ENCODE measurements at places on chromosomes 1 and 21. TPM values are rescaled to one million over a fixed set of nuclear protein-coding genes. Genes with fewer than 3 reads are reported as not detected.

CFAP107 gene
- not detected for total RNA-seq

GRCh38 chr1:237879195-237879594 lies 11.5 kb downstream of the ZP4 start:
- no peak overlapping the region for H3K4me3 ChIP-seq
- H3K36me3 ChIP-seq, result no peaks in the 10 kb centered on the region
- DNase-seq, result no peak
- no peaks in the 10 kb centered on the region for H3K4me1 ChIP-seq

DNA sequence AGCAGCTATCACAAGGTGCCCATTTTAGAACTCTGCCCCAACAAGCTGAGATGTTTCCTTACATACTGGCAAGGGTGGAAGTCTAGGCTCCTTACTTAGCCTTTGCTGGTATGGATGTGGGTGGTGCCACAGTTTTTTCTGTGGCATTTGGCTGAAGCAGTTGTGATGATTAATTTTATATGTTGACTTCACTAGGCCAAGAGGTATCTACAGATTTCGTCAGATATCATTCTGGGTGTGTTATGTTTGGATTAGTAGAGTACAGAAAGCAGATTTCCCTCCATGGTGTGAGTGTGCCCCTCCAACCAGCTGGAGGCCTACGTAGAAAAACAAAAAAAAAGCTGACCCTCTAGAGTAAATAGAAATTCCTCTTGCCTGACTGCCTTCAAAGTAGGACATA lies 317.0 kb downstream of the BARHL2 start:
- no peak overlapping the region for H3K27ac ChIP-seq
- H3K4me1 ChIP-seq, result no peaks in the 10 kb centered on the region
- no peak for DNase-seq
- no peaks in the 10 kb centered on the region for H3K36me3 ChIP-seq
- H3K4me3 ChIP-seq, result no peak overlapping the region

- no peak overlapping the region for H3K4me3 ChIP-seq
- no peak overlapping the region for H3K27ac ChIP-seq
- no peaks in the 10 kb centered on the region for H3K4me1 ChIP-seq
- no peaks in the 10 kb centered on the region for H3K36me3 ChIP-seq
Observed at GRCh38 chr21:27196651-27197050, 229.8 kb upstream of the ADAMTS5 start.

- H3K4me1 ChIP-seq, result peaks cover 43% of the 10 kb centered on the region
- H3K27ac ChIP-seq, result no peak overlapping the region
- no peaks in the 10 kb centered on the region for H3K27me3 ChIP-seq
- no peaks in the 10 kb centered on the region for H3K36me3 ChIP-seq
- H3K4me3 ChIP-seq, result no peak overlapping the region
- peak; percentile 25 for DNase-seq
Observed at GRCh38 chr1:66246351-66247269, 287.3 kb upstream of the SGIP1 start.

CNKSR1 gene
- 1.8 TPM for total RNA-seq

DNA sequence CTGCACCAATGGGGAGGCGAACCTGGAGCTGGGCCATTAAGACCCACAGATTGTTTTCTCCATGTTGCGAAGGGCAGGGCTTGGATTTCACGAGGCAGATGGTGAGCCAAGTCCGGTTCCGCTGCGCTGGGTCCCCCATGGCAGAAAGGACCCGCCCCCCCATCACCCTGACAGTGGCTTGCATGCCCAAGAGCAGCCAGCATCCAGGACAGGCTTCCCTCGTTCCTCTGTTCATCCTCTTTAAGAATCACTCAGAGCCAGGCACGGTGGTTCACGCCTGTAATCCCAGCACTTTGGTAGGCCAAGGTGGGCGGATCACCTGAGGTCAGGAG lies 15.8 kb upstream of the NPHP4 start:
- H3K36me3 ChIP-seq, result no peaks in the 10 kb centered on the region
- H3K27me3 ChIP-seq, result no peaks in the 10 kb centered on the region
- peaks cover 9% of the 10 kb centered on the region for H3K4me1 ChIP-seq

DNA sequence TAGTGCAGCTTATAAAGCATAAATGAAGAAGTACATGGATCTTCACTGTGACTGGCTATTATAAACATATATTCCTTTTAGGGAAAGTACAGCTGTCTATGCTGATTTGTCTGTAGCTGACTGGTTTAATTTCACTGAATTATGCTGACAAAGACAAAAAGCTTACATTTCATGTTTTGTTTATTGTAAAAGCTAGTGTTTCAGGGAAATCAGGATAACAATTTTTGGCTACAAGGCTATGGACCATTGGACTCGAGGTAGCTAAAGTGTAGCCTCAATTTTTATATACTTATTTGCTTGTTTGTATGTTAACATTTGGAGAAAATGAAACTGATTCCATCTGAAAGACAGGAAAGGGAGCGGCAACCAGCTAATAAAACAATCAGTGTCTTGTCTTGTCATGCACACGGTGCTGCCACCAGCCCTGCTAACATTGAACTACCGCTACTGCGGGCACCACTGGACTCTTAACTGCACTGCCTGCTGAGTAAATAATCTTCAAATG lies 480.2 kb downstream of the COL11A1 start:
- no peak for DNase-seq
- H3K27ac ChIP-seq, result no peak overlapping the region
- H3K36me3 ChIP-seq, result no peaks in the 10 kb centered on the region
- H3K4me3 ChIP-seq, result no peak overlapping the region
- no peaks in the 10 kb centered on the region for H3K27me3 ChIP-seq

TMCC2 gene
- 44.8 TPM for total RNA-seq

Data from activated naive CD4-positive, alpha-beta T cell treated with anti-CD3 and anti-CD28 coated beads for 36 hours (primary cell).